Lower leg skin (tissue), 4 donors: ENCODE measurements at places on chromosomes 13 and 19. TPM values are rescaled to one million over a fixed set of nuclear protein-coding genes. Genes with fewer than 3 reads are reported as not detected.
A peak's percentile ranks its signal among the peaks of the same experiment; 100 is the strongest.

CYP2A7 gene
- total RNA-seq, result not detected

LYPD5 gene
- total RNA-seq, result 94.3 TPM

CYP4F12 gene
- 40.8 TPM for total RNA-seq

RPL13A gene
- 4,286 TPM for total RNA-seq

EFNA2 gene
- not detected for total RNA-seq

CGB1 gene
- total RNA-seq, result not detected

ODAD3 gene
- 1.1 TPM for total RNA-seq

CADM4 gene
- total RNA-seq, result 28.3 TPM

C1QTNF9B gene
- not detected for total RNA-seq

SYCN gene
- total RNA-seq, result not detected

SHISA2 gene
- 5.8 TPM for total RNA-seq

DNA sequence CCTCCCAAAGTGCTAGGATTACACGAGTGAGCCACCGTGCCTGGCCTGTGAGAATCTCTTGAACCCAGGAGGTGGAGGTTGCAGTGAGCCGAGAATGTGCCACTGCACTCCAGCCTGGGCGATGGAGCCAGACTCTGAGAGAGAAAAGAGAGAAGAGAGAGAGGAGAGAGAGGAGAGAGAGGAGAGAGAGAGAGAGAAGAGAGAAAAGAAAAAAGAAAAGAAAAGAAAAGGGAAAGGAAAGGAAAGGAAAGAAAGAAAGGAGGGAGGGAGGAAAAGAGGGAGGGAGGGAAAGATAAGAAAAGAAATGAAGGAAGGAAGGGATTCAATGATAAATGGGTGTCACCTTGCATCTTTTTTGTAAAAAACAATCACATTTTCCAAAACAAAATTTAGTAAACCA lies 23.0 kb upstream of the PSPC1 start:
- DNase-seq, result no peak

DNA sequence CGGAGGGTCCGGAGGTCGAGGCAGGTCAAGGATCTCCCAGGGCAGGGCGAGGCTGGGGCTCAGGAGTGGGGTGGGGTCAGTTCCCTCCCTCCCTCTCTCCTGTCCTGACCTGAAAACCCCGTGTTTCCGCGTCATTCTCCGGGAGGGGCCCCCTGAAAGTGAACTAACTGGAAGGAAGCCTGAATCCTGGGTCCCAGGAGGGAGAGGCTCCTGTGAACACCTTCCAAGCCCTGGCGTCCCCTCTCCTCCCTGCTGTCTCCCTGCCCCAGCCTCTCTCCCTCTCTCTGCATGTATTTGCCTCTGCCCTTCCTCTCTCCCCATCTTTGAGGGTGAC lies 741 bp upstream of the CADM4 start:
- no peak for DNase-seq

DNA sequence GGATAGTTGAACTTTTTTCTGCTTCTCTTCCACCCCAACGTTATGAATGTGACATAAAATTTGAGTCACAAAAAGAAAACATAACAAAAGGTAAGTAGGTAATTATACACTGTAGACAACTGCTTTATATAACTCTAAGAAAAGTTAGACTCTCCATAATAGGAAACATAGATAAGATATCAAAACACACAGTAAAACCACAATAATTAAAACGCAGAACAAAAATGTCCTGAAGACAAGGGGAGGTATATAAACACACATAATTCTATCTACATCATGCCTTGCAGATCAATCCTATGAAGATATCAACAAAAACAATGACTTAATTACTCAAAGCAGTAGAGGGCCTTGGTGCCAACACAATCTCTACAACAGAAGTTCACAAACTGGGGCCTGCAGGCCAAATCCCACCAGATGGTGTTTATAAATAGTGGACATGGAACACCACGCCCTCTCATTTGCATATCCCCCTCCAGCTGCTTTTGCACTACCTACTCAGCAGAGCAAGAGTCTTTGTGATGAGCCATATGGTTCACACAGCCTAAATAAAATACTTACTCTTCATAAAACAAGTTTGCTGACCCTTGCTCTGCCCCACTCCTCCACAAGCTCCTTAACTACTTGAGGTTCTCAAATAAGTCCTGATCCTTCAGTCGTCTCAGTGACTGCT lies 254.7 kb downstream of the KLF12 start:
- DNase-seq, result no peak

- peak; percentile 78 for DNase-seq
These were observed 29.0 kb upstream of the CXCL17 start for GRCh38 chr19:42471554-42472249.

DNA sequence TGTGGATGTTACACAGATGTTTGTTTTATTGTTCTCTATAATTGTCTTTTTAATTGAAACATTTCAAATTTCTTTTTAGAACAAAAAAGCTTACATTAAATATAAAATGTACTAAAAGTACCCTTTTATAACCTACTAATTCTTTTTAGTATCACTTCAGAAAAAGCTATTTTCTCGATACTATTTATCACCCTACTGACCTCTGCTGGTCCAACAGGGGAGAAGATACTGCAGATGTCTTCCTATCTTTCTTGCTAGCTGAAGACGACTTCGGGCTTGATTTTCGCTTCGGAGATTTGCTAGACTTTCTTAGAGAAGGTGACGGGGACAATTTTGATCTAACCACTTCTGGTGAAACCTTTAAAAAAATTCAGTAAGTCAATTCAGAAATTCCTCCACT lies 42.4 kb downstream of the ZC3H13 start:
- no peak for DNase-seq

- no peak for DNase-seq
These were observed 52.8 kb downstream of the RUBCNL start for GRCh38 chr13:46334035-46334822.

GRCh38 chr19:19111967-19112580 lies 26.2 kb downstream of the TMEM161A start:
- no peak for DNase-seq

DNA sequence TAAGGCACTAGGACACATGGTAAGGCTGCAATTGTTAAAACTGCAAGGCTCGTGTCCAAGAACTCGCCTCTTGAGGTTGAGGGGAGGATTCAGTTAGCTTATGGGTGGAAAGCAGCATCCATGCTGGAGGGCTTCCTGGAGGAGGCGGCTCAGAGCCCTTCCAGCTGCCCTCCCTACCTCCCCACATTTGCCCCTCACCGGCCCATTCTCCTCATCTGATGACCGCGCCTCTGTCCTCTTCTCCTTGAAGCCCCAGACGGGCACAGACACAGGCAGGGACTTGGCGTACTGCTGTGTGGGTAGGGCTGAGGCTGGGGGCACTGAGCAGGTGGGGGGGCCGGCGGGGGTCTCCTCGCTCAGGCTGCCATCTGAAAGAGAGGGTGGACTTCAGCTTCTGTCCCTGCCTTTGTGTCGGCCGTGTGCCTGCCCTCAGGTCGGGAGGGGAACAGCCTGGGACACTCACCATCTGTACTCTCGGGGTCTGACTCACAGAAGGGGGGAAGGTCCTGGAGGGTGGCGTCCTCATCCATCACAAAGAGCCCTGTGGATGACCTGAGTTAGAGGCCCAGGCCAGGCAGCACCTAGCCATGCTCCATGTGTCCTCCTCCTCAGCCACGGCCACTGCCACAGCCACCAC lies 4.1 kb upstream of the PNKP start:
- DNase-seq, result no peak

GRCh38 chr19:12834976-12835757 lies 788 bp upstream of the RTBDN start:
- DNase-seq, result no peak

GRCh38 chr13:25979371-25979770 lies 72.4 kb downstream of the SHISA2 start:
- no peak for DNase-seq

- DNase-seq, result no peak
These were observed 71.4 kb downstream of the SLC15A1 start for GRCh38 chr13:98681049-98681448.

- no peak for DNase-seq
These were observed 4.7 kb upstream of the LRP3 start for GRCh38 chr19:33189453-33189852.

GRCh38 chr19:49128545-49129237 lies 9.3 kb downstream of the PPFIA3 start:
- DNase-seq, result no peak

GRCh38 chr13:40170982-40171381 lies 495.5 kb downstream of the FOXO1 start:
- no peak for DNase-seq

DNA sequence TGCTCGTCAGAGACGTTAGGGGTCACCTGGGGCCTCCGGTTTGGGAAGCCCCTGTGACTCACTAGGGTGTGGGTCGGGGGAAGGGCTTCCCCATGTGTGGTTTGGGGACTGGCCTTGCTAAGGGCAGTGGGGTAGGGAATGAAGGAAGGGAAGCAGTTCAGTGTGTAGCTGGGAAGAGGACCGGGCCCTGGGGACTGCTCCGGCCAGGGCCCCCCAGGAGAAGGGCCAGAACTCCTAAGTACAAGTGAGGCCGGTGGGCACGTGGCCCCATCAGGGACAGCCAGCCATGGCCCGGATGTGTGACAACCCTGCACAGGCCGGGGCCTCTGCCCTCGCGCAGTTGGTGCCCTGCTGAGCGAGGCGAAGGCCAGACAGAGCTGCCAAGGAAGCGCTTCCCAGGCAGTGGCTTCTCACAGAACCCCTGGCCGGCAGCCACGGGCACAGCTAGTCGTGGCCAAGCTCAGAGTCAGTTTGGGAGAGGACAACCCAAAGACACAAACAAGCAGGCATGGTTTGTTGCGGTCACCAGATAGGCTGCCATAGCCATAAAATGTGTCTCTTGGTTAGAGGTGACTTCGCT lies 25.7 kb downstream of the TEX29 start:
- no peak for DNase-seq

DNA sequence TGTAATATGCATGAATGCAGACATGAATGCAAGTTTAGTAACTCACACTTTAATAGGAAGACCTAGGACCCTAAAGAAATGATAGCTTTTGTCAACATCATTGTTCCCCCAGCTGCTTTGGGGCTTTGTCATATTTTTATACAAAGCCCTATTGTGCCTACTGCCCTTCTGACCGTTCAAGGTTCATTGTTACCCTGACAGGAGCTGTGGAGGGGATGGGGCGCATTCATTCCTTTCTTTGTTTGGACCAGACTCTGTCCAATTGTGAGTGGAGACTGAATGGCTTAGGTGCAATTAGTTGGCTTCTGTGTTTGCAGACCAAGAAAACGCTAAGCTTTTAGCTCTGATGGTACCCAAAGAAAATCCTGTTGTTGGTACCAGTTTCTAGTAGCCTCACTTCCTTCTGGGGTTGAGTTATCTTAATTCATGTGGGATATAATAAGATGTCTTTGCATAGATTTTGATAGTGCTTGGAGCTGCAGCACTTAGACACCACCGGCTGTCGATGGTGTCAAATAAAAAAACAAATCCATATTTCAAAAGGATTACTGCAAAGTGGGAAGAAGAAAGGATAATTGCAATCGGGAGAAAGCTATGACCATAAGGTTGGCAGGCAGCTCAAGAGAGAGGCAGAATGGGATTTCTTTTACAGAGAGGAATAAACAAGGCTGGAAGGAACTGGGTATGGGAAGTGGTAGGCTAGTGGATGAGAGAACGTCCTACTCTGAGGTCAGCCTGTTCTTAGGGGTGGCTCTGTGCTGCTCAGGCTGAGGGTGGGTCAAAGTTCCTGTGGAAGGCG lies 133.9 kb upstream of the TMTC4 start:
- no peak for DNase-seq

DNA sequence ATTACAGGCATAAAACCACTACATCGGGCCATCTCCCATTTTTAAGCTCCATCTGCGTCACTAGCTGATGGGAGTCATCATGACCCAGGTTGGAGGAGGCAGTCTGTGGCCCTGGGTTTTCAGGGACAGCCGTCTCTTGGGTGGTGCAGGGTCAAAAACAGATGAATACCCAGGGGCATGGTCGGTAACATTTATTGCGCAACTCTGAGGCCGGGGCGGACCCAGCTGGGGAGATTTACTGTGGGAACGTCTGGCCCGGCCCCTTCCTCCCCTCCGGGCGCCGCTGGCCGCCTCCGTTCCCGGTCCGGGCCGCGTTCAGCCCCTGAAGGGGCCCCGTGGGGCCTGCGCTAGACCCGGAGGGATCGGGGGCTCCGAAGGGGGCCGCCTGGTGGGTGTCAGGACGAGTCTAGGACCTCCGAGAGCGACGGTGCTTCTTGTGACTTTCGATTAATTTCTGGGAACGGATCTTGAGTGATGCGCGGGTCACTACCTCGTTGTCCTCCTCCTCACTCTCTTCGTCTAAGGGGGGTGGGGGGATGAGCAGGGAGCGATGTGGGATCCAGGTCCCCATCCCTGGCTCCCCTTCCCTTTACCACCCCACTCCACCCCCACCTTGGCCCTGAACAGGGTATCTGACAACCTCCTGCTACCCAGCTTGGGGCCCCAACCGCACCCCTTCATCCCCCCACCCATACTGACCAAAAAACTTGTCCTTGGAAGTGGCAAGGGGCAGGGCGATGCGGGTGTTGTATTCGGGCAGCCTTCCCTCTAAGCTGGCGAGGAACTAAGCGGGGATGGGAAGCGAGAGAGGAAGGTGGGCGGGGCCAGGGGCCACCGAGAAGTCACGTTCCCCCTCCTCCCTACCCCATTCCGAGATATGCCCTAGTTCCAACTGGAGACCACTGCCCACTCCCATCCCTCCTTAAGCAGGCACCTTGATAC lies 1.6 kb upstream of the RGL3 start:
- peak; percentile 93 for DNase-seq

DNA sequence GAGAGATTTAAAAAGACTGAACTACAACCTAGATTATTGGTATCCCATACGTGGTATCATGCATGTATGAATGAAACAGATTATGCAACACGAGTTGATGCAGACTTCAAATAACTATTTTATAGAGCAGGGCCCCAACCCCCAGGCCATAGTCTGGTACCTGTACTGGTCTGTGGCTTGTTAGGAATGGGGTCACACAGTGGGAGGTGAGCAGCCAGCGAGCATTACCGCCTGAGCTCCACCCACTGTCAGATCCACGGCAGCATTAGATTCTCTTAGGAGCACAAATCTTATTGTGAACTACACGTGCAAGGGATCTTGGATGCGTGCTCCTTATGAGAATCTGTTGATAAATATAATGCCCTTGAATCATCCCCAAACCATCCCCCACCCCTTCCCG lies 320.2 kb downstream of the TBC1D4 start:
- DNase-seq, result no peak

GRCh38 chr19:3506384-3507340 lies 551 bp downstream of the FZR1 start:
- peak; percentile 92 for DNase-seq

GRCh38 chr13:88042489-88042888 lies 371.3 kb downstream of the SLITRK5 start:
- DNase-seq, result no peak

DNA sequence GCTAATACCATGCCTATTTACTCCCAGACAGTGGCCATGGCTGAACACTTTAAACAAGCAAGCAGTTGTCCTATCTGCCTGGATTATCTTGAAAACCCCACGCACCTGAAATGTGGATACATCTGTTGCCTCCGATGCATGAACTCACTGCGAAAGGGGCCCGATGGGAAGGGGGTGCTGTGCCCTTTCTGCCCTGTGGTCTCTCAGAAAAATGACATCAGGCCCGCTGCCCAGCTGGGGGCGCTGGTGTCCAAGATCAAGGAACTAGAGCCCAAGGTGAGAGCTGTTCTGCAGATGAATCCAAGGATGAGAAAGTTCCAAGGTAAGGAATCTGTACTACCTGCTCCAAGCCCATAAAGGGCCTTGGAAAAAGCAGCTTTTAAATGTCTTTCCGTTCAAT lies 8.6 kb downstream of the RFPL4AL1 start:
- DNase-seq, result no peak

- no peak for DNase-seq
These were observed 1.1 kb downstream of the SHISA2 start for GRCh38 chr13:26050568-26051230.

- no peak for DNase-seq
These were observed 21.7 kb upstream of the MAB21L1 start for GRCh38 chr13:35498231-35498630.

GRCh38 chr19:12450844-12451243 lies 10.0 kb upstream of the ZNF443 start:
- no peak for DNase-seq
